ENCODE measurements at places on chromosomes 6 and 20. TPM values are rescaled to one million over a fixed set of nuclear protein-coding genes. Genes with fewer than 3 reads are reported as not detected.

The C20orf202 gene
- total RNA-seq, result 0.69 TPM

The NR2E1 gene
- not detected for total RNA-seq

The ULBP1 gene
- total RNA-seq, result 0.69 TPM

The ATP6V1G2 gene
- 1.4 TPM for total RNA-seq

GRCh38 chr6:68776354-68776753 lies 141.3 kb downstream of the ADGRB3 start:
- DNase-seq, result no peak

DNA sequence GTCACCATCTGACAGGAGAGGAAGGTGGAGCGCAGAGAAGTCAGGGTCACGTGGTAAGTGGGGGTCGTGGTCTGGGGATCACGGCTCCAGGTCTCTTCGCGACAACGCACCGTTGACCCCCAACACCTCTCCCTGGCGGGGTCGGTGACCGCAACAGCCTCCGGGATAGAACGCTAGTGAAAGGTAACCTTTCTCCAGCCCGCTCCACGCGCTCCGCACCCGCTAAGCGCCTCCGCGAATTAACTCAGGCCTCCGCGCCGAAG lies 600 bp upstream of the SYNJ2 start:
- no peak for DNase-seq

DNA sequence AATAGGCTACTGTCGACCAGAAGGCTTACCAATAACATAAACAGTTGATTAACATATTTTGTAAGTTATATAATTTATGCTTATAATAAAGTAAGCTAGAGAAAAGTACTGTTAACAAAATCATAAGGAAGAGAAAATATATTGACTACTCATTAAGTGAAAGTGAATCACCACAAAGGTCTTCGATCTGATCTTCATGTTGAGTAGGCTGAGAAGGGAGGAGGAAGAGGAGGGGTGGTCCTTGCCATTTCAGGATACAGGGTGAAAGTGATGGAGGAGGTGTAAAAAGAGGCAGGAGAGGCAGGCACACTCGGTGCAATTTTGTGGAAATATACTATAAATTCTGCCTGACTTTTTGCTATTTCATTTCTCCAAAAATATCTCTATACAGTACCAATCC lies 10.4 kb downstream of the FBXL4 start:
- DNase-seq, result no peak

DNA sequence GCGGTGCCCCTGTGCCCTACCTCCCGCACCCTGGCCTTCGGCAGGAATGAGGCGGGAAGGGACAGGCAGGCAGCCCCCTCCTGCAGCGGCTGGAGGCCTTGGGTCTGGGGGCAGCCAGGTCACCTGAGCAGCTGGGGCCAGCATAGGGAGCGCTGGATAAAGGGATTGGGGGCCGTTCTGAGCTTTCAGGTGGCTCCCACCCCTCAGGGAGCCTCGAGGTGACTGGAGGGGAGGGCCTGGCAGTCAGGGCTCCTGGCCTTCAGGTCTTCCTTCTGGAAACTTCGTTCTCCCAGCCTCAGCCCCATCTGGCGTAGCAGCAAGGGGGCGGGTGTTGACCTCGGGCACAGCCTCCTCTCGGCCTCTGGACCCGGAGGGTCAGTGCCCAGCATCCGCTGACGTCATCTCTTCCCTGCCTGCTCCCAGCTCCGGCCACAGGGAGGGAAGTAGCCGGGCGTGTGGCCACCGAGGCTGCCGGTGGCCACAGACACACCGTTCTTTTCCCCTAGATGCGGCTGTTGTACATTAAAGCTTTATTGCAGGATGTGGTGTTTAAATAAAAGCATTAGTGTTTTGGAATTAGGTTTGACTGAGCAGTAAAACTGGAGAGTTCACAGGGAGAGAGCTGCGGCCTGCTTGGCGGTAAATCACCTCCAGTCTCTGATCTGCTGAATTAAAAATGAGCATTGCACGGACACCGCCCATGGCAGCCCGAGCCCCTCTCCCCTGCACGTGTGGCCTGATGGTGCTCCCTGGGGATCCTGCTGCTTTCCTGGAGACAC lies 80.0 kb upstream of the GATA5 start:
- no peak for DNase-seq

DNA sequence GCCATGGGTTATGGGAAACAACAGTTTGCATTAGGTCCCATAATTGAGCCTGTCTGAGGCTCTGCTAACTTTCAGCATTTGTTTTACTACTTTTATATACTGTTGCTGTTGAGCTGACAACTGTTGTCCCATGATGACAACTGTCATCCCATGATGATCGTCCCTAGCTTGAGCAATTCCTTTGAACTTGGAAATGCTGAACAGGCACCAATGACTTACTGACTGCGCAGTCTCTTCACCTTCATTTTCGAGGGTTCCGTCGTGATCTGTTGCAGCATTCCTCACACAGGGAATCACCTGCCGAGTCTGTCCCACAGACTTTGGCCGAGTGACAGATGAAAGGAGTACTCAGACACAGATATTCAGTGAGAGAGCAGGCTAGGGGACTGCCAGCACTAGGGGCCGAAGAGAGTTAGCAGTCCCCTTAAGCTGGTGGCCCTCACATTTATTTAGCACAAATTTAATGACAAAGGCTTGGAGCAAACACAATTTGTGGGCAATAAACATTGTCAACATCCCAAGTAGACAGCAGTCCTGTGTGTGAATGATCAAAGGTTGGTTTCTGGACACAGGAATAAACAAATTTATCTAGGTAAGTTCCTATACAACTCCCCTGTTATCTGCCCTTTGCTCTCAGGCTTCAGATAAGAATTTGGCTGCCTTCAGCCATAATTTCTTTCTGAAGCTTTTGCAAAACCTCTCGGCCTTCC lies 10.0 kb upstream of the TBC1D20 start:
- no peak for DNase-seq

GRCh38 chr6:54778731-54779130 lies 67.8 kb upstream of the FAM83B start:
- no peak for DNase-seq

- DNase-seq, result no peak
Observed at GRCh38 chr20:45036044-45036755, 64.7 kb downstream of the KCNS1 start.
